ENCODE measurements at places on chromosomes 4 and X.

DNA sequence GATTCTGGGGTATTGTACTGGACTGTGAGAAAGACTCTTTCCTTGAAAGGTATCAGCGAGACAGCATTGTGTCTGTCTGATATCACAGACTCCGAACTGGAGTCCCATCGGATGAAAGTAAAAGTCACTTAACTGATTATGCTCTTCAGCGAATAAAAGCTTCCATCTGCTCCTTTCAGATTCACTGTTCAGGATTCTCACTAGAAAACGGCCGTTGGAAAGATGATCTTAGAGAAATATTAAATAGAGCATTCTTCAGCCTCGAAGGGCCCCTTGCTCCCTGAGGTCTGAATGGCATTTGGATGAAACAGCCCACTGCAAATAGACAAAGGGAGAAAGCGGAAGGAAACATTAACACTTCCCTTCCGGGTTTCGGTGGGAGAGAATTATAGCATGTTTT lies 416.2 kb upstream of the PRKX start:
- DNase-seq: no peak

GRCh38 chr4:40731361-40731760 lies 18.4 kb upstream of the NSUN7 start:
- no peak for DNase-seq

GRCh38 chr4:20217951-20218350 lies 33.8 kb upstream of the SLIT2 start:
- no peak for DNase-seq

DNA sequence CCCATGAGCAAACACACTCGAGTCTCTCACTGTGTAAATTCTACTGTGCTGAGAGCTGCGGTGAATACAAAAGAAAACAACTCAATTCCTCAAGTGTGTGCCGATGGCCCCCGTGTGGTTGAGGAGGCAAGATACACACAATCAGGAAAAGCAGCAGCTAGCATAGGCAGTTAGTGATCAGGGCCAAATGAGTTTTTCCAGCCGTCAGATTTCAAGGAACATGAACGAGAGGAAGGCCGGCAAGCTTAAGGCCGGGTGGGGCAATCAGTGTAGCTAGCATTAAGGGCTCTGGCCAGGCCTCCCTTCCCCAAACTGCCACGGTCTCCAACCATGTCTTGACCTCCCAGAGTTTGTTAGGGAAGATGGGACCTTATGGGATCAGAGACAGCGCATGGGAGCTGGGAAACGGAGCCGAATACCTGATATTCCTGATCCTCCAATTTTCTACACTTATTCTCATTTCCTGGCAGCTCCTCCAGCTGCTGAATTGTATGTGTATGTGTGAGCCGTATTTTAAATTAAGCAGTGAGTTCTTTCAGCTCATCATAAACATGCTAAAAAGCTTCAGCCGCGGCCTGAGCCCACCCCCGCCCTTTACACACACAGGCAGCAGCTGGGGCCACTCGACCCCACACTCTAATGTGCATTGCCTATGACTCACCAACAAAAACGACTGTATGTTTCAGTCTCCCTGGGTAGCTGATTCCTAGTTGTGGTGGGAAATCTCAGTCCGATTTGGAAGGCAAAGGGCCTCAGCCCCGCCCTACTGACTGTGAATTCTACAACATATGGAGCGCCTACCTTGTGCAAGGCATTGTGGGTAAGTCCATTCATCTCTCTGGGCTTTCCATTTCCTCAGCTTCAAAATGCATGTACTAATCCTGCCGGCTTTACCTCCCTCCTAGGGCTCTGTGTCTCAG lies 59.9 kb downstream of the RTL9 start:
- peak; percentile 22 for DNase-seq

- DNase-seq: no peak
Observed at GRCh38 chrX:135308345-135308855, 880 bp upstream of the ETDC start.

DNA sequence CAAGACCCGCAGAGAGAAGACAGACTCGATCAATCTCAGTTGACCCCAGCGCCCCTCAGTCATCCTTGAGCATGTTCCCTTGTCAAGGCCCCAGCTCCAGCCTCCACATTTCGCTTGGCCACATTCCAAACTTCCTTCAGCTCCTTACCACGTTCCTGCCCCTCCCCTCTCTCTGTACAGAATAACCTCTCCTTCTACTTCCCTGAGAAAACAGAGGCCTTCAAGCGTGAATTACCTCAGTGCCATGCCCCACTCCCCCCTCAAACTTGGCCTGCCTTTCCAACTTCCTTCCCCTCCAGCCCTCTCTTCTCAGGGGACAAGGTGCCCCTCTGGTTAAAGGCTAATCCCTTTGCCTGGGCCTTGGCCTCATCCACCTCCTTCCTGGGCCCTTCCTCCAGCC lies 3.2 kb upstream of the RIPPLY1 start:
- DNase-seq: no peak

GRCh38 chr4:77065382-77065781 lies 10.4 kb downstream of the CCNI start:
- no peak for DNase-seq

DNA sequence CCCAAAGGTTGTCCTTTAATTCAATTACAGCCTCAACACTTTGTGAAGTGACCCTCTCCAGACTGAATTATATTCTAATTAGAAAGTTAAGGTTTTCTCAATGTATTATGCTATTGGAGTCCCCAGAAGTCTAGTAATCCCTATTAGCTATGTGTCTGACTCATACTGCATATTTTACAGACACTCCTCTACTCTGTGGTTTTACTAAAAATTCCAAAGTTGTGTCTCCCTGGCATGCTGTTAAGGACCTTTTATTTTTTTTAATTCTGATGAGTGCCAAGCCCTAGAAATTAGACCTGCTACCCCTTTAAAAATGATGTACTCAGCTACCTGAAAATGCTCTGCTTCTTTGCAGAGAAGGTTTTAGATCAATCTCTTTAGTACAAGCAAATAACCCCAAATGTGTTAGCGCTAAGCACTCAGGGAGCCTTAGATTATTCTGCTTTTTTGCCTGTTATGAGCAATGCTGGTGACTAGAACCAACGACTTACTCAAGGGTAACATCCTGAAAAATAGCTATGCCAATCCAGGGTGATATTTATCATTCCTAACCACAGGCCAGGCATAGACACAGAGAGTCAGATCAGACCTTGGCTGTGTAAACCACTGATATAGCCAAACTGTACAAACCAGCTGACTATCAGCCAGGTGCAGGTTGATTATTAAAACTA lies 26.1 kb upstream of the CXCL13 start:
- no peak for DNase-seq

GRCh38 chr4:135250040-135250439 lies 1048.5 kb upstream of the PABPC4L start:
- peak; percentile 34 for DNase-seq

GRCh38 chrX:100368167-100368566 lies 41.9 kb downstream of the PCDH19 start:
- peak; percentile 13 for DNase-seq

DNA sequence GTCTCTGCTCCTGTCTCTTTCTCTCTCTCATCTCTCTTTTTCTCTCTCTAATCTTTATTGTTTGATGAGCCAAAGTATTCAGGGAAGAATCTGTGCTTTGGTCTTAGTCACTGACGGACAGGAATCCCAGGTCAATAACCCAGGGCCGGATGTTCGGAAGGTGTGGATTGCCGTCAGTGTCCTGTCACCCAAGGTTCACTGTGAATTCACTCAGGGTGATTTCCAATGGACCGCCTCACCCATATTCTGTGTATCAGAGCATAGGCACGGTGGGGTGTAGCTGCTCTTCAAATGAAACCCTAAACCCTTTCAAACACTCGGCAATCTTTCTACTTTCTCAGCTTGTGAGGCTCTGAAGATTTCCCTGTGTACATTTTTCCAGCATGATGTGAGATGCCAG lies 144.6 kb upstream of the GPC4 start:
- DNase-seq: no peak
